CD4-positive, alpha-beta T cell (primary cell): ENCODE measurements at places on chromosomes 1 and 21. TPM values are rescaled to one million over a fixed set of nuclear protein-coding genes. Genes with fewer than 3 reads are reported as not detected.

The LCE2A gene
- total RNA-seq = not detected

The TMEM82 gene
- total RNA-seq = not detected

The IRF6 gene
- total RNA-seq = 1.7 TPM

The SSR2 gene
- 223 TPM for total RNA-seq

The PLD5 gene
- not detected for total RNA-seq

The CFHR2 gene
- total RNA-seq = not detected

The MEX3A gene
- total RNA-seq = 0.36 TPM

The RHOU gene
- total RNA-seq = 1.2 TPM

The RNU1-4 gene
- 4,982 TPM for total RNA-seq

The KCNE1 gene
- not detected for total RNA-seq

The GON4L gene
- 71.0 TPM for total RNA-seq

The OR2L2 gene
- 0.22 TPM for total RNA-seq
